ENCODE measurements at places on chromosomes 3 and 15.

DNA sequence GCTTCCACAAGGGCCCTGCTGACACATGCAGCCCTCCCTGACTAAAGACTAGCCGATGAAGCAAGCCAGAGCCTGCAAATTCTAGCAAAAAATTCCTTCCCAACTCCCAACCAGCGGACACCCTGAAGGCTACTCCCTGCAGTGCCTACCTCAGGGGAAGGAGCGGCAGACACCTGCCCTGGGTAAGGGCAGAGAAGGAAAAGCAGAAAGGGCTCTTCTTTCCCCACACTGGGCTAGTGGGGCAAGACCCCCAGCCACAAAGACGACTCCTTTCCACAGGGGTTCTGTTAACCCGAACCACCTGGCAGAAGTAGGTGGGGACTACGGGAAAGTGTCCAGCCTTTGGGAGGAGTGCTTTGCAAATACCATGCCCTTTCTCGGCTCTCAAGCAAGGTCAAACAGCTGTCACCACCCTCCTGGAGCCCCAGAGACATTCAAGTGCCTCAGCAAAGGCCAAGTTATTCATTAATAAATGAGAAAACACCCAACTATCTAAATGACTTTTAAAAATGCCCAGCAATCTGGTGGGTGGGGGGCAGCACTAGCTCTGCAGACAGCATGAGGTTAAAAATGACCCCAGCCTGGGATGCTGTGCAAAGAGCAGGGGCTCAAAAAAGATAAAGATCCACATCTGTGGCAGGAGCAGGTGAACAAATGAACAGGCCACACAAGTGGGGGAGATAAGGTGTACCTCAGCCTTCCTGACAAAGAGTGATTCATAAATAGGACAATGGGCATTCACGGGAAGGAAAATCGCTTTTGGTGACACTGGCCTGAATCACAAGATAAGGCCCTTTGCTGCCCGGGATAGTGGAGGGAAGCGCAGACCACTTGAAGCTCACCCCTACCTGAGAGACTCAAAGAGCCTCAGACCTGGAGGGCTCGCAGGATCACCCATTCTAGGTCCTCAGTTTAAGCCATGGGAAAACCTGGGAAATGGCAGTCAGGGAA is 33.0 kb downstream of the CCDC12 start:
- DNase-seq = no peak

- DNase-seq = no peak
These were observed 79.4 kb downstream of the GTPBP8 start for GRCh38 chr3:113070072-113070640.

DNA sequence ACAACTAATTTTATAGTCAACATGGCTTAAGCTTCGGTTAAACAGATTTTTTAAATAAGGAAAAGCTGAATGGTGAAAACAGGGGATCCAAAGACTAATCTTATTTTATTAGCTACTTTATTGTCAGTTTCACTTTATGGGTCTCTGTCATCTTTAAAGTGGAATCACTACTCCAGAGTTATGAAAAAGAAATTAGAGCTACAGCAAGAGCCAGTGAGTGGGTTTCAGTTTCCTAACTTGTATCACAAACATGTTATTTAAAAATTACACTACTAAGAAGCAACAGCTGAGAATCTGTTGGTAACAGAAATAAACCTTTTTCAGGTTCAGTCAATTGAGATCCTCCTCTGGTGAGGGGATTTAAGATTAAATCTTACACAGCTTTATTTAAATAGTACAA is 10.0 kb downstream of the PHC3 start:
- DNase-seq = no peak

DNA sequence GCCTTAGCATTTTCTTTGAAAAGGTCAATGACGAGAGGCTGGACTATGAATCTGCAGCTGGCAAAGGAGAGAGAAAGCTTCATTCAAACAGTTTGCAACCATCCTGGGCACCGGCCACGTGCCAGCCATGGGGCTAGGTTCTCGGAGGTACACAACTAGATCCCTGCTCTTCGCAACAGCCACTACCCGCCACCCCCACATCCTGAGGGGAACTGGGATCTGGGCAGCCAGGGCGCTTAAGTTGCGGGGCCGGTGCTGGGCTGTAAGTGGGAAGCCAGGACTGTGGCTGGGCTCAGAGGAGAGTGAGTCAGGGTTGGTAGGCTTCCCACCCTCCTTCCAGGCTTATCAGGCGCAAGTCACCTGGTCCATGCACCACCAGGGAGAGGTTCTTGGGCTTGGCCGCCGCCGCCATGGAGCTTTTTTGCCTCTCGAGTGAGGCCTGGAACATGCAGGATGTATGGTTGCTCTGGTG is 95.0 kb upstream of the TERB2 start:
- DNase-seq = no peak

DNA sequence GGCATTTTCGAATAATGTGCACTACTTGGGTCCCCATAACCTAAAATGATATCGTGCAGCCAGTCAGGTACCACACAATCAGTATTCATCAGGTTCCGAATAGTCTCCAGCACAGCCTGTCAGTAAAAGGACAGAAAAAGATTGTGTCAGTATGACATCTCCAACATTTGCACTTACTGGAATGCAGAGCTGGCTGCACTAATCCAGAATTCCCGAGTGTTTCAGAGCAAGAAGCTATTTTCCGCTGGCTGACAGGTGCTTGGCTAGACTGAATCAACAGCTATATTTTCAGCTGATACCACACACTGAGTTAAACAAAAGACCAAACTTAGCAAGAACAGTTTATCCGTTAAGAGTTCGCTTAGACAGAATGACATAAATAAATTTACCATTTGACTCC is 68.8 kb downstream of the AQR start:
- no peak for DNase-seq

GRCh38 chr3:104461431-104461830 is 905.3 kb upstream of the ALCAM start:
- no peak for DNase-seq

DNA sequence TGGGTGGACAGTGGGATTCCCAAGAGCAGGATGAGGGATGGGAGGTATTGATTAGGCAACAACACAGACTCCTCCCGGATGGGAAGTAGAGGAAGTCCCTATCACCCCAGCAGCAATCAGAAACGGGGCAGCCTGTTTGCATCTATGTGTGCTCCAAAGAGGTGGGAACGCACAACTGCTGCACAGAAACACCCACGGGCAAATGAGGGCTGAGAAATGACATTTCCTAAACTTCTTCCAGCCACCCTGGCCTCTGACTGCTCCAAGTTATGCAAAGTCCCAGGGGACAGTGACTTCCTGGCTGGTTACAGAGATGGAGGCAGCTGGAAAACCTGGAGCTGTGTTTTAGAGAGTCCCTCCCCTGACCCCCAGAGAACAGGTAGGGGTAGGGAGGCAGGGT is 42.6 kb downstream of the HCN4 start:
- DNase-seq = no peak
